ENCODE measurements at places on chromosomes 6 and 20. TPM values are rescaled to one million over a fixed set of nuclear protein-coding genes. Genes with fewer than 3 reads are reported as not detected.

The TRIM10 gene
- total RNA-seq = not detected

The VSTM2L gene
- 5.0 TPM for total RNA-seq

The HLA-A gene
- 707 TPM for total RNA-seq

The MOCS1 gene
- 1.3 TPM for total RNA-seq

The XKR7 gene
- total RNA-seq = not detected

The ULBP2 gene
- total RNA-seq = 12.2 TPM

The MUC21 gene
- 0.53 TPM for total RNA-seq

The PROCR gene
- total RNA-seq = 61.3 TPM
